Stimulated activated CD4-positive, alpha-beta T cell treated with anti-CD3 and anti-CD28 coated beads, Interleukin-4, amount 100 ng/mL, for 1 hour (primary cell): ENCODE measurements at places on chromosomes 16 and 17.
A peak's percentile ranks its signal among the peaks of the same experiment; 100 is the strongest.

- DNase-seq, result no peak
These were observed 35.9 kb downstream of the TMEM132E start for GRCh38 chr17:34615326-34615725.

- DNase-seq, result no peak
These were observed 75.9 kb upstream of the WSB1 start for GRCh38 chr17:27218041-27218440.

GRCh38 chr16:60142619-60143347 is 1408.7 kb upstream of the GOT2 start:
- DNase-seq, result no peak

DNA sequence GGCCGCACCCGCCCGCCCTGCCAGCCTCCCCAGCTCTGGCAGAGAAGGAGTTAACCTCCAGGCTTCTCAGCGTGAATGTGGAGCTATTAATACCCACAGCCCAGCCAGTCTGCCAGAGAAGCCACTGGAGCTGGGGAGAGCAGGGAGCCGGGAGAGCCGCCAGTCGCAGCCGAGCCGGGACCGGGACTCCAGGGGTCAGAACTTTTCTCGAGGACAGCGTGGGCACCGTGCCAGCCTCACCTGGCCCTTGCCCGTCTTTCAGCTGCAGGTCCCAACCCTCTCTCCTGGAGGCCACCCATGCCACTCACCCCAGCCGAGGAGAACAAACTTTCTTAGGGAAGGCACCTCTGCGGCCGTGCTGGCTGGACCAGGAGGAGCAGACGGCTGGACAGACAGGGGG is 33.8 kb upstream of the SBK1 start:
- DNase-seq, result no peak

DNA sequence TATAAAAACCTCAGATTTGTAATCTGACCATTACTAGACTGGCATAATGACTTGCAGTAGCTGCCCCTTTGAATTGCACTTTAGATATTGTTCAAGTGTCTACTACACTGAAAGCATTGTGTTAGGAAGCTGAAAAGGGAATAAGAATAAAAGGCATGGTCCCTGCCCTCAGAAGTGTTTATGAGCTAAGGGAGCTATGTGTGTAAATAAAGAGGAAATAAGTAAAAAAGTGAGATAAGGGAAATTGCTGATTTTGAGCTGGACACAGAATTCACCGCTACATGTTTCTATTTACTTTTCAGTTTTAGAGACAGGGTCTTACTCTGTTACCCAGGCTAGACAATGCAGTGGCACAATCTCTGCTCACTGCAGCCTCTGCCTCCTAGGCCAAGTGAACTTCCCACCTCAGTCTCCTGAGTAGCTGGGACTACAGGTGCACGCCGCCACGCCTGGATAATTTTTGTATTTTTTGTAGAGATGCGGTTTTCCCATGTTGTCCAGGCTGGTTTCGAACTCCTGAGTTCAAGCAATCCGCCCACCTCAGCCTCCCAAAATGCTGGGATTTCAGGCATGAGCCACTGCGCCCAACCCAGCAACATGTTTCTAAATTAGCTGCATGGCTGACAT is 57.0 kb downstream of the GRB2 start:
- DNase-seq, result no peak

- no peak for DNase-seq
These were observed 27.2 kb downstream of the MAP3K14 start for GRCh38 chr17:45289301-45290268.

DNA sequence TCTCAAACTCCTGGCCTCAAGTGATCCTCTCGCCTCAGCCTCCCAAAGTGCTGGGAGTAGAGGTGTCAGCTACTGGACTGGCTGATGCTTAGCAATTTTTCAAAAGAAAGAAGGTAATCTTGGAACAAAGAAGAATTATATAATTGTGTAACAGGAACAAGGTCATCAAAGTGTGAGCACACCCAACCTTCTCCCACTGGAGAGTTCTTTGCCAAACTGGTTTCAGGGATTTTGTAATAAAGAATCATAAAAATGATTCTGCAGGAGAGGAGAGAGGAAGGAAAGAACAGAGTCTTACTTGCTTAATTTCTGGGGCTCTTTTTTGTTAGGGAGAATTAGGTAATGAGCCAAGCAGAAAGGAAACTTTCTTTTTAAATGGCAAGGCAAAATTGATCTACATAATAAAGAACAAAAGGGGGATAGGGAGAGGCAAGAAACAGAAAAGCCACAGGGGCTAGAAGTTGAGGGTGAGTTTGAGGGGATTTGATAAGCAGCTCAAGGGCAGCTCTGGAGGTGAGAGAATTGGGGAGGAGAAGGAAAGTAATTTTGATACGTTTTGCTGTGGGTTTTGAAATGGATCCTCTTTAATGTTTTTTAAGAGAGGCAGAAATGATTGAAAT is 21.3 kb downstream of the CHD9NB start:
- no peak for DNase-seq

- DNase-seq, result no peak
These were observed 11.5 kb upstream of the CLEC18C start for GRCh38 chr16:70162041-70162451.

DNA sequence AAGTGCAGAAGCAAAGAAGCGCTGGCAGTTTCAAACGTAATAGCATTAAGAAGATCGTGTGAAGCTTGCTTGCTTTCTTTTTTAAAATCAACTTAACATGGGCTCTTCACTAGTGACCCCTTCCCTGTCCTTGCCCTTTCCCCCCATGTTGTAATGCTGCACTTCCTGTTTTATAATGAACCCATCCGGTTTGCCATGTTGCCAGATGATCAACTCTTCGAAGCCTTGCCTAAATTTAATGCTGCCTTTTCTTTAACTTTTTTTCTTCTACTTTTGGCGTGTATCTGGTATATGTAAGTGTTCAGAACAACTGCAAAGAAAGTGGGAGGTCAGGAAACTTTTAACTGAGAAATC is 17.4 kb upstream of the RAB11FIP4 start:
- no peak for DNase-seq

DNA sequence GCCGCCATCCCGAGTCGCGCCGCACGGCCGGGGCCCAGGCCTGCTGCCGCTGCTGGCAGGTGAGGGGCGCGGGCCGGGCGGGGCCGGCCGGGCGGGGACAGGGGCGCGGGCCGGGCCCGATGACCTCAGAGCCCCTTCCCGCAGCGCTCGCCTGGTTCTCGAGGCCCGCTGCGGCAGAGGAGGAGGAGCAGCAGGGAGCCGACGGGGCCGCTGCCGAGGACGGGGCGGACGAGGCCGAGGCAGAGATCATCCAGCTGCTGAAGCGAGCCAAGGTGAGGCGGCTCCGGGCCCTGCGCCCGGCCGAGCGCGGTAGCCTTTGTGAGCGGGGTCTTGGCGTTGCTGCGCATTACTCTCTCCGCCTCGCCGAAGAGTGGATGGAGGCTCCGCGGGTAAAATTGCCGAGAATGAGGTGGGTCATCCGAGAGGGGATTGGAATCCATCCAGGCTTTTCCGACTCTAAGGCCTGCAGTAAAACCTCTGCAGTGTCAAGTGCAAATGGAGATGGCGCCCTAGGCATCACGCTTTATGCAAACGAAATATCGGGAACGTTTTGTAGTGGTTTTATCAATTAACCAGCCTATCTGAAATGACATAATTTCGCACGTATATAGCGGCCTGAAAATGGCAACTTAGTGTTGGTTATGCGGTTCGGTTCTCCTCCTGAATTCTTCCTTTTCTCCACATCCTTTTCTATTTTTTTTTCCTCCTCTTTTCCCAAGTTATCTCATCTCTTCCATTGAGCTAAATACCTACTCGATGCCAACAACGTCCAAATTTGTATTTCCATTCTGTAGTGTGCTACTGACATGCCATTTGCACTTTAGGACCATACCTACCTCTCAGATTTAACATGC is 577 bp downstream of the TTC19 start:
- no peak for DNase-seq

- no peak for DNase-seq
These were observed 15.7 kb upstream of the CCL1 start for GRCh38 chr17:34378664-34379101.

DNA sequence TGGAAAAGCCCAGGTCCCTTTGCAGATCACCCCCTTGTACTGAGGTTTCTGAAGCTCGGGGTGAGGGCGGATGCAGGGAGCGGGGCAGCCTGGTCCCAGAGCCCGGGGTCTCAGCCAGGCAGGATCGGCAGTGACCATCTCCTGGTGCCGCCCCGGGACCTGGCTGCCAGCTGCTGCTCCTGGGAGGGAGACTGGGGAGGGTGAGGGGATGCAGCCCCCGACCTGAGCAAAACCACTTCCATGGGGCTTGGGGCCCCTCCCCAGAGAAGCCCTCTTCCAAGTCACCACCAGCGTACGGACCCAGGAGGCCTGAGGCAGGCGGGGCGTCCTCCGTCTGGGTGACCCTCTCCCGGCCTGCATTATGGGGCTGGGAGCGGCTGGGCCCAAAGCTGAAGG is 14.8 kb downstream of the CD7 start:
- no peak for DNase-seq

GRCh38 chr17:50938821-50939541 is 72.8 kb upstream of the TOB1 start:
- no peak for DNase-seq

GRCh38 chr17:68783861-68784260 is 171.3 kb downstream of the ABCA8 start:
- DNase-seq, result no peak

GRCh38 chr16:69490707-69491324 is 66.4 kb downstream of the CYB5B start:
- no peak for DNase-seq

- DNase-seq, result no peak
These were observed 16.3 kb downstream of the NACA2 start for GRCh38 chr17:61574542-61575351.

GRCh38 chr17:72978593-72979218 is 113.8 kb downstream of the SLC39A11 start:
- no peak for DNase-seq

DNA sequence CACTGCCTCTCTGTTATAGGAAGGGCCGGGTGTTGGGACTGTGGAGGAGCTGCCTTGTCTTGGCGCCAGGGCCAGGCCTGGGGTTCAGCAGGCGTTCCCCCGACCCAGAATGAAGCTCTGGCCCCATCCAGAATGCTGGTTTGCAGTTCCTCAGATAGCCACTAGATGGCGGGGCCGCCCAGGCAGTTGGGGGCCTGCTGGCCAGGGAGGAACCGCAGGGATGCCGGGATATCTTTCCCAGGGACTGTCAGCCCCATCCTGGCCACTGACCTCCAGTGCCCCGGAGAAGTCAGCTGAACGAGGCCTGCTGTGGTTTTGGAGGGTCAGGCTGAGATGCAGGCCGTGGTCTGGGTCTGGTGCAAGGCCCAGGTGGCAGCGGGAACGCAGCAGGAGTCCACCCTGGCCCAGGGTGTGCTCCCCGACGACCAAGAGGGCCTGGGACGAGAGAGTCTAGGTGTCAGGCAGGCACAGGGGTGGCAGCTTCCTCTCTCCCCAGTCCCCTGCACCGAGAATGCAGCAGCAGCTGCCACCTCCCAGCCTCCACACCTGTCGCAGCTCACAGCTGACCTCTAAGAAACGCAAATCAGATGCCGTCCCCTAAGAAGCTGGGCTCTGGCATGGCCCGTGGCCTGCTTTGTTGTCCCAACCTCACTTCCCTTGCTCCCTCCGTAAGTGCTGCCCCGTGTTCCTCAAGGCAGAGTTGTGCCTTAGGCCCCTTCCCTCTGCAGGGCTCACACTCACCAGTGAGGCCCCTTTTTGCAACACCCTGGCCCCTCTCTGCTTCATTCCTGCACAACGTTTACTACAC is 51.2 kb downstream of the RMI2 start:
- peak; percentile 69 for DNase-seq

GRCh38 chr17:72724267-72724666 is 368.2 kb downstream of the SLC39A11 start:
- no peak for DNase-seq

GRCh38 chr17:33469911-33470310 is 176.8 kb upstream of the ASIC2 start:
- DNase-seq, result no peak

GRCh38 chr16:27945233-27945973 is 118.1 kb downstream of the GSG1L start:
- DNase-seq, result no peak

DNA sequence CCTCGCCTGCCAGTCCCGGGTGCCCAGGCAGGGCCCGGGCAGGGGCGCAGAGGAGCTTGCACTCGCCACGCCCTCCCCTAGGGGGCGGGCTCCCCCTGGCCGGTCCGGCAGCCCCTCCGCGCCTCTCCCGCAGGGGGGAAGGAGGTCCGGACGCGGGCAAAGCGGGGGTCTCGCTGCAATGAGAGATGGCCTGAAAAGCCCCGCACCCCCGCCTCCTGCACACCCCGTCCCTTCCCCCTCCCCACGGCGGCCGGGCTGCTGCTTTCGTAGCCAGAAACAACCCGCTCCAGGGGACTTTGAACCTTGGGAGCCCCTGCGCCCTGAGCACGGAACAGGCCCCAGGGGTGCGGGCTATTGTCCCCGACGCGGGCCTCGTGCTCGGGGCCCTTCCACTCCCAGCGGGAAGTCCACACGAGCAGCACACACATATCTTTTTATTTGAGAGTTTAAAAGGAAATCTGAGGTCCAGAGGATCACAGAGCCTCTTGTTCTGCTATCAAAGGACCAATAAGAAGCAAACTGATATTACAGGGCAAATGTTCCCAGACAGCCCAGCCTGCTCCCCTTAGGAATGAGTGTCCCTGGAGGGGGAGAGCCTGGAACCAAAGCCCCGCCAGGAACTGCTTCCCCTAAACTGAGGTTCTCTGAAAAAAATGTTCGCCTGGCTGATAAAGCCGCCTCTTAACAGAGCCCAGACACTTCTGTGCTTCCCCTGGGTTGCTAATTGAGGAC is 5.8 kb upstream of the CBX4 start:
- DNase-seq, result peak; percentile 62

GRCh38 chr16:17602678-17603077 is 131.9 kb upstream of the XYLT1 start:
- DNase-seq, result no peak

DNA sequence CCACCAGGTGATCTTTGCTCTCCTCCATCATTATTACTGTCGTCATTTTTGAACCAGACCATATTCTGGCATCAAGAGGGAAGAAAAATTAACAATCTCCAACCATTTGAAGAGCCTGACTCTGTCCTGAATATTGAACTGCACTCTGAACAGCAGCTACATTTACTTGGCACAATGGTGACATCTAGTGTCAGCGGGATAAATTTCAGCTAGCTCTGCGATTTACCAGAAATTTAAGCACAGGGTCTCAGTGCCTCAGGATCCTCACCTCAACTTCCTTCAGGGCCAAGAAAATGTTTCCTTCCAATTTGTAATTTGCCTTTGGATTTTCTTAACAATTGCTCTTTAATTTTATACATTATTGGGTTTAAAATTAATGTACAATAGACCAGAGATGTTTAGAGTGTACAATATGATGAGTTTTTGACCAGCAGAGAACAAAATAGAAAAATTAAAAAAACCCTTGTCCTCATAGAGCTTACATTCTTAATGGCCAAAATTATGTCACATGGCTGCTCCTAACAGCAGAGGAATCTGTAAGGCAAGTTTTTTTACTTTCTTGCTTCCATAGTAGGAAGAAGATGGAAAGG is 10.7 kb upstream of the ZNF19 start:
- peak; percentile 12 for DNase-seq
